ENCODE measurements at places on chromosomes 3 and 15.

- peak; percentile 72 for DNase-seq
Observed at GRCh38 chr3:53195602-53196574, 34.9 kb downstream of the PRKCD start.

DNA sequence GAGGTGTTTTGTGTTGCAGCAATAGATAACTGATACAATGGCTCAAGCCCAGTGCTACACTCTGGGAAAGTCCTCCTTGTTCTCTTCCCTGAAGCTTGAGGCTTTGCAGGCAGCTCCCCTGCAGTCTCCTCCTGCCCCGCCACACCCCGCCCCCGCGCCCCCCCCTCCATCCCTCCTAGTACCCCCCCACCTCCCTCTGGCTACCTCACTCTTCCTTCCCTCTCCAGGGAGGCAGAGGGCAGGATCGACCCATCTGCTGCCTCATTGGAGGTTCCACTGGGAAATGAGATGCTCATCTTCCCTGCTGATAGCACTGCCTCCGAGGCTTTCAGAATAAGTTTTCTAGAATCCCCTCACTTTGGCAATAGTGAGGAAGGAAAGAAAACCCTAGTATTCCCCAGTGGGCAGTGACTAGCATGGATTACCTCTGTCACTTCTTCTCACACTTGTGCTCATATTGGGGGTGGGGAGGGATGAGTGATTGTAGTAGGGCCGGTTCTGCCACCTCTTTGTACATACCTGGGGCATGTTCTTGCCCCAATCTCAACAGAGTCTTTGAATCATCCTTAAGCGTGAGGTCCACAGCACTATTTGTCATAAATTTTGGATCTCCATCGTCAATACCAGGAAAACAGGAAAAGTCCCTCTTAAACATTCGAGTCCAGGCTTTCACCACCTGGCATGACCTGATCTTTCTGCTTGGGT, 16.3 kb upstream of the RAB7A start:
- no peak for DNase-seq

- DNase-seq = no peak
Observed at GRCh38 chr15:75662823-75663519, 15.3 kb downstream of the SNX33 start.

- no peak for DNase-seq
Observed at GRCh38 chr15:80019168-80019745, 40.2 kb upstream of the ZFAND6 start.

- DNase-seq = no peak
Observed at GRCh38 chr3:73405000-73405399, 219.7 kb downstream of the PDZRN3 start.

- DNase-seq = no peak
Observed at GRCh38 chr3:87247430-87247773, 20.3 kb downstream of the CHMP2B start.

GRCh38 chr3:124691599-124691998, 38.7 kb upstream of the UMPS start:
- DNase-seq = no peak

GRCh38 chr3:172229462-172229861, 190.1 kb downstream of the FNDC3B start:
- DNase-seq = no peak

DNA sequence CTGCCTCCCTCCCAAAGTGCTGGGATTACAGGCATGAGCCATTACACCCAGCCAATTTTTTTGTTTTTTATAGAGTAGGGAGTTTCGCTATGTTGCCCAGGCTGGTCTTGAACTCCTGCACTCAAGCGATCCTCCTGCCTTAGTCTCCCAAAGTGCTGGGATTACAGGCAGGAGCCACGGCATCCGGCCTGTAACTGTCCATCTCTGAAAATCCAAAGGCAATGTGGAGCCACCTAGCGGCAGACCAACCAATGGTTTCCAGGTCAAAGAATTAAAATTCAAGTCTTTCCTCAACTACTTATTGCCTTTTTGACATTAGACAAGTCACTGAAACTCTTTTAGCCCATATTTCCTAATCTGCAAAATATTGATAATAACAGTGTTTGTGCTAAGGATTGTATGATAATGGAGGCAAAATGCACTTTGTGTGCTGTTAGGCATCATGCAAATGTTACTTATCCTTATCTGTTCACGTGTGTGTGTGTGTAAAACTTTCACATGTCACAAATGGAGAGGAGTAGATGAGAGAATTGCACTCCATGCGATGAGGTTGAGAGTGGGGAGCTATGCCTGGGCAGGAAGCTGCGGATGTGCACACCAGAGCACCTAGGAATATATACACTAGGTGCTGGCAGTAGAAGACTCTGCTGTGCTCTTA, 48.7 kb downstream of the COL8A1 start:
- no peak for DNase-seq

DNA sequence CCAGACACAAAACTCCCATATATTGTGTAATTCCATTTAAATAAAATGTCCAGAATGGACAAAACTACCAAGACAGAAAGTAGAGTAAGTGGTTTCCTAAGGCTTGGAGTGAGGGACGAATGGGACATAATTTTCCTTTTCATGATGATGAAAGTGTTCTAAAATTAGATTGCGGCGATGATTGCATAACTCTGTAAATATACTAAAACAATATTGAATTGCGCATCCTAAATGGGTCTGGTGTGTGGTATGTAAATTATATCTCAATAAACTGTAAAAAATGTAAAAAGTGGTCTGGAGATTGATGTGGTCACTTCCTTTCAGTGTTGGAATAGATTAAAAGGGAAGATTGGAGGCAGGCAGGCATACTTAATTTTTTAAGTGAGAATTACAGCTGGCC, 105.9 kb upstream of the KCNAB1 start:
- DNase-seq = no peak

DNA sequence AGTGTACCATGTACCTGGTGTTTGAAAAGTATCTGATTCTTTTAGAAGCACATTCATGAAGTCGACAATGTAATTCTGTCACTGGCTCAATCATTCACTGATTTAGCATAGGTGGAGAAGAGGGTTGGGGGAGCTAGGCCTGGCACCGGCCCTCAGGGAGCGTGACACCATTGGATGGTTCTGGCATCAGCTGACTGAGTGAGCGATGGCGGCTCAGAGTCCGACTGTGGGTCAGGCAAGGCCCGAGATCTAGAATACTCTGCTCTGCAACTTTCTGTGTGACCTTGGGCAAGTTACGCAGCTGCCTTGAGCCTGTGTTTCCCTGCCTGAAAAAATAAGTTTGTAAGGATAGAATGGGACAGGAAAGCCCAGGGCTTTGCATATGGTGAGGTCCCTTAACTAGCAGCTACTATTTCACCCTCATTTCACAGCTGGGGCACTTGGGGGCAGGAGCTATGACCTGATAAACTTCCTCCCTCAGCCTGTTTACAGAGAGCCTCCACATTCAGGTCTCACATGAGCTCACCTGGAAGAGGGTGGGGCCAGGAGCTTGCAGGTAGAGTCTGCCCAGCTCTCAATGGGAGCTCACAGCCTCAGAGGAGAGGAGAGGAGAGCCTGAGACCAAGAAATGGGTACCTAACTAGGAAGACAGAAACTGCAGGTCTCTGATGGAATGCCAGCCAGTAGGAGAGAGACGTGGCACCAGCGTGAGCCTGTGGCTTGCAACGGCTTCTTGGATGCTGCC, 153.7 kb upstream of the TLE3 start:
- no peak for DNase-seq

GRCh38 chr3:45807133-45807532, 10.8 kb upstream of the SLC6A20 start:
- DNase-seq = no peak

DNA sequence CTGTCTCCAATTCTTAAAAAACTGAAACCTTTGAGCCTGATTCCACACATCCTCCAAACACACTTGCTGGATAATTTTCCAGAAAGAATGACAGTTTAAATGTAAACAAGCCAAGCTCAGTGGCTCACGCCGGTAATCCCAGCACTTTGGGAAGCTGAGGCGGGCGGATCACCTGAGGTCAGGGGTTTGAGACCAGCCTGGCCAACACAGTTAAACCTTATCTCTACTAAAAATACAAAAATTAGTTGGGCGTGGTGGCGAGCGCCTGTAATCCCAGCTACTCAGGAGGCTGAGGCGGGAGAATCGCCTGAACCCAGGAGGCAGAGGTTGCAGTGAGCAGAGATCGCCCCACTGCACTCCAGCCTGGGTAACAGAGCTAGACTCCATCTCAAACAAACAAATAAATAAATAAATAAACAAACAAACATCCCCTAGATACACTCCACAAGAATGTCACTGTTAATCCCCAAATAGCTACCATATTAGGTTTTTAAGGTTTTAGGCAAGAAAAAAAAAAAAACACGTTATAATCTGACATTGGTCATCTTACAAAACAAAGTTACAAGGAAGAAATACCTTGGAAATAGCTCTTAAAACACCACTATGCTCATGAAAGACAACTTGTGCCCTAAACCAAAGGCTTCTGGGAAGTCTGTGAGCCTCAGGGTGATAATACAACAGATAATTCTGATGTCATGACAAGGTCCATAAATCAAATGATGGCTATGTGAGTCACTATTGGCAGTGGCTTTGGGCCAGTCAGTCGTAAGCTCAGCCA, 13.2 kb downstream of the TNIK start:
- DNase-seq = no peak

- DNase-seq = no peak
Observed at GRCh38 chr3:63355809-63356208, 77.7 kb downstream of the SYNPR start.

GRCh38 chr3:174247687-174248152, 611.4 kb upstream of the NAALADL2 start:
- DNase-seq = no peak
